Activated naive CD4-positive, alpha-beta T cell treated with anti-CD3 and anti-CD28 coated beads, Interleukin-2, amount 10 ng/mL, durations not matched to agents 5 hours and 36 hours (primary cell): ENCODE measurements at places on chromosomes 6 and 20. TPM values are rescaled to one million over a fixed set of nuclear protein-coding genes. Genes with fewer than 3 reads are reported as not detected.

HLA-DQB1 gene
- 45.0 TPM for total RNA-seq

SLC16A10 gene
- 3.4 TPM for total RNA-seq

SYNDIG1 gene
- not detected for total RNA-seq

TGM2 gene
- total RNA-seq = 0.12 TPM

SEMG1 gene
- not detected for total RNA-seq

KIF6 gene
- total RNA-seq = not detected

LPIN3 gene
- total RNA-seq = 0.83 TPM

NKAPL gene
- not detected for total RNA-seq

SPTLC3 gene
- 0.05 TPM for total RNA-seq

KHDC1L gene
- total RNA-seq = not detected

DNAH8 gene
- 0.03 TPM for total RNA-seq

CD109 gene
- 8.1 TPM for total RNA-seq

ARFGEF2 gene
- total RNA-seq = 20.5 TPM

TNFRSF6B gene
- not detected for total RNA-seq
